ENCODE measurements at places on chromosomes 3 and 15.

DNA sequence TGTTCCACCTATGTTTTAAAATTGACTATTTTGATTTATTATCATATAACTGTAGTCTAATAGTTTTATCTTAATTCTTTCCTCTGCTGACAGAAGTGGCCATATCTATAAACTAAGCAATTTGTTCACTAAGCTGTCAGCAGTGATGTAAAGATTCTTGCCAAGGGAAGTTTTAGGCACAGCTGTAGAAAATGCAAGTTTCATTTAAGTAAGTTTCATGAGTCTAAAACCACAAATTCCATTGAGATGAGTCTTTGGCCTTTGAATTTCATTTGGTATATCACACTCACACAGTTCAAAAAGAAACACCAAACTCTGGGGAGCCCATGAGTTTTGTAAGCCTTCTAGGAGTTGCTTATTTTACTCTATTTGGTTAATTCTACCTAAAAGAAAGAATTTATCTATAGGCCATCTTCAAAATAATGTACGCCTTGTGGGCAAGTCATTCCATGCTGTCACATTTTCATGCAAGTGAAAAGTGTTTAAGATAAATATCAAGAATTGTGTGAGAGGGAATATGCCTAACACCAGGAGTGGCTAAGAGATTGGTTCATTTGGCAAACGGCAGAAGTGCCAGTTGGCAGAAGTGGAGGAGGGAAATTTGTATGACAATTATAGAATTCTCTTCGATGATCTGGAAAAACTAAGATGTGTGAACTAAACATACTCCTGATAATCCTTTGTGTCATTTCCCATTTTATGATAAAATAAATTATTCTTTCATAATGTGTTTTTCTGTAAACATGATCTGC, 292.9 kb downstream of the ZIC4 start:
- H3K27ac ChIP-seq = no peak overlapping the region
- DNase-seq = no peak
- no peaks in the 10 kb centered on the region for H3K4me1 ChIP-seq
- no peaks in the 10 kb centered on the region for H3K36me3 ChIP-seq
- no peak overlapping the region for H3K4me3 ChIP-seq

DNA sequence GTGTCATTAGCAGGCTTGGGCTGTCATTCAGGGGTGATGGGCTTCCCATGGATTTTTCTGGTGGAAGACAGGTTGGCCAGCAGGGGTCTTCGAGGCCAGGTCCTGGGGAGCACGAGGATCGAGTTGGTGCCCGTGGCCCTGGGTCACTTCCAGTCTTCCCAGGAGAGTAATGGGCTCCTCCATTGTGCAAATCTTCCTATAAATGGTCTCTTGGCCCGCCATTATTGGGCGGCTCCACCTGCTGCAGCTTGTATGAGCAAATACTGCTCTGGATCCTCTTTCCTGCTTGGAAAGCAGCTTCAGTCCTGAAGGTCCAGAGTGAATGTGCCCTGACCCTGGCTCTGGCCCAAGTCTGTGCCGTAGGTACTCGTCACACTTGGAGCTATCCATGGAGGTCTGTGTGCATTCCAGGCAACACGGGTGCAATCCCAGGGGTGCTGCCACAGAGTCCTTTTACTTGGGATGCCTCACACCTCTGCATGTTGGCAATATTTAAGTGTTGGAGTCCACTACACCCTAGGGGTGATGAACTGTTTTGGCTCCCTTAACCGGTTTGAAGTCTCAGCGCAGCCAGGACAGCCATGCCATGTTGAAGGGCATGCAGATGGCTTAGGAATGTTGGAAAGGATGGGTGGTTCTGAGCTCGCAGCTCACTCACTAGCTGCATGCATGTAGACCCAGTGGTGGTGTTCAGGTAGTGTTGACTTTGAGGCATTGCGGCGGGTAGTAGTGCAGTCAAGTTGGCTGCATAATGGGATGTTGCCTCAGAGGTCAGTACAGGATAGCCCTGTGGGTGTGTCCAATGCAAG, 97.6 kb downstream of the SNRPN start:
- no peak for DNase-seq
- H3K4me1 ChIP-seq = no peaks in the 10 kb centered on the region
- no peaks in the 10 kb centered on the region for H3K27me3 ChIP-seq
- no peaks in the 10 kb centered on the region for H3K36me3 ChIP-seq
- no peak overlapping the region for H3K4me3 ChIP-seq

- no peak for DNase-seq
- H3K27me3 ChIP-seq = no peaks in the 10 kb centered on the region
- H3K4me3 ChIP-seq = no peak overlapping the region
- no peaks in the 10 kb centered on the region for H3K4me1 ChIP-seq
- H3K36me3 ChIP-seq = no peaks in the 10 kb centered on the region
- no peak overlapping the region for H3K27ac ChIP-seq
These were observed 120.2 kb upstream of the MBNL1 start for GRCh38 chr3:152148579-152148978.

- no peaks in the 10 kb centered on the region for H3K36me3 ChIP-seq
- no peak overlapping the region for H3K27ac ChIP-seq
- H3K4me3 ChIP-seq = no peak overlapping the region
- no peak for DNase-seq
- H3K4me1 ChIP-seq = no peaks in the 10 kb centered on the region
These were observed 187.6 kb downstream of the EBLN2 start for GRCh38 chr3:73249047-73249446.

DNA sequence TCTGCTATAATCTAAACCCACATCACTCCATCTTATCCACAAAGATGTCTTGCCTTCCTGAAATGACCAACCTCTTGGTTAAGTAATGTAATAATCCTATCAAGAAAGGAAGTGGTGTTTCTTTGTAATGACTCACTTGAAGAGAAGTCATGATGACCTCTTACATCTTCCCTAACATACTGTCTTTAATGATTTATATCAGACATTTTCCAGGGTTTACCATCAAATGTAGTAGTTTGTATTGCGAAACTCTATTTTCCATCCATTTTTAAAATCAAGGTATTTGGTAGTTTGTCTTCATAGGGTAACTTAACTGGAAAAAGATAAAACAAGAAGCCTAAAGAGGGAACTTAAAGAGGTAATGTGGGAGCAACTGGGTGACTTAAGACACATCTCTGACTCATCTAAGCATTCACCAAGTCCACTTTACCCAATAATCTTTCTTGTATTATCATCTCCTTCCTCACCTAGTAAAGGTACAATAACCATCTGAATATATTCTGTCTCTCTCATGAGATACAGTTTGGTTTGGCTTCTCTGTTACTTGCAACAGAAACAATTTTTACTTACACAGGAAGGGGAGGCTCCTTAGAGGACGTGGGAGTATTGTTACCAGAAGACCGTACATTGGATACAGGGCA, 5.7 kb upstream of the MAPK6 start:
- H3K27ac ChIP-seq = no peak overlapping the region
- DNase-seq = peak; percentile 42
- H3K4me3 ChIP-seq = no peak overlapping the region
- peaks cover 12% of the 10 kb centered on the region for H3K4me1 ChIP-seq
- H3K27me3 ChIP-seq = no peaks in the 10 kb centered on the region
- H3K36me3 ChIP-seq = no peaks in the 10 kb centered on the region

GRCh38 chr3:133955892-133956291, 60.2 kb upstream of the RAB6B start:
- no peaks in the 10 kb centered on the region for H3K4me1 ChIP-seq
- no peak for DNase-seq
- H3K27ac ChIP-seq = no peak overlapping the region
- H3K27me3 ChIP-seq = no peaks in the 10 kb centered on the region
- no peak overlapping the region for H3K4me3 ChIP-seq
- no peaks in the 10 kb centered on the region for H3K36me3 ChIP-seq

DNA sequence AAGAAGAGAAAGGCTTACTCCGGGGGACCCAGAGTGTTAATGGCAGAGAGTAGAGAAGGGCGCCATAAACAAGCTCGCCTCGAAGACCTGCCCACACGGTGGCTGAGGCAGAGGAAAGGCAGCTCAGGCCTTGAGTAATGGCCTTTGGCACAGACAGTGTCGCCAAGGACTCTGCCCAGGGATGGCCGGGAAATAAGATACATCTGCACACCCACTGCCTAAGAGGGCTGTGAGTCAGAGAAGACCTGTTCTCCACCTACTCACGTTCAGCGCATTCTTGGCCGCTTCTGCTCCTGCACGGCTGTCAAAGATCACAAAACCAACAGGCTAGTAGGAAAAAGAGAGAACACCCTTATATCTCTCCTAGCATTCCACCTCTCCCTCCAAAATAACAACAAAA, 26.2 kb downstream of the RBPMS2 start:
- no peaks in the 10 kb centered on the region for H3K36me3 ChIP-seq
- no peaks in the 10 kb centered on the region for H3K27me3 ChIP-seq
- no peak overlapping the region for H3K27ac ChIP-seq
- DNase-seq = no peak
- no peaks in the 10 kb centered on the region for H3K4me1 ChIP-seq

- DNase-seq = no peak
- H3K27me3 ChIP-seq = no peaks in the 10 kb centered on the region
- no peaks in the 10 kb centered on the region for H3K36me3 ChIP-seq
- H3K27ac ChIP-seq = no peak overlapping the region
These were observed 205.7 kb downstream of the STT3B start for GRCh38 chr3:31738412-31738811.

DNA sequence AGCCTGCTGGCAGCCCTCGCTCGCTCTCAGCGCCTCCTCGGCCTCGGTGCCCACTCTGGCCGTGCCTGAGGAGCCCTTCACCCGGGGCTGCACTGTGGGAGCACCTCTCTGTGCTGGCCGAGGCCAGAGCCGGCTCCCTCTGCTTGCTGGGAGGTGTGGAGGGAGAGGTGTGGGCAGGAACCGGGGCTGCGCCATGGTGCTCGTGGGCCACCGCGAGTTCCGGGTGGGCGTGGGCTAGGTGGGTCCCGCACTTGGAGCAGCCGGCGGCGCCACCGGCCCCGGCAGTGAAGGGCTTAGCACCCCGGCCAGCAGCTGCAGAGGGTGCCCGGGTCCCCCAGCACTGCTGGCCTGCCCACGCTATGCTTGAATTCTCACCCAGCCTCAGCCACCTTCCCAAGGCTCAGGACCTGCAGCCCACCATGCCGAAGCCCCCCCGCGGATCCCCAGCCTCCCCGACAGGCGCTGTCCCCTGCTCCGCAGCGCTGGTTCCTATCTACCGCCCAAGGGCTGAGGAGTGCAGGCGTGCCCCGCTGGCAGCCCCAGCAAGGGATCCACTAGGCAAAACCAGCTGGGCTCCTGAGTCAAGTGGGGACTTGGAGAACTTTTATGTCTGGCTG, 863.3 kb downstream of the IGSF11 start:
- no peak overlapping the region for H3K27ac ChIP-seq
- DNase-seq = no peak
- H3K36me3 ChIP-seq = no peaks in the 10 kb centered on the region
- no peaks in the 10 kb centered on the region for H3K27me3 ChIP-seq
- H3K4me3 ChIP-seq = no peak overlapping the region

DNA sequence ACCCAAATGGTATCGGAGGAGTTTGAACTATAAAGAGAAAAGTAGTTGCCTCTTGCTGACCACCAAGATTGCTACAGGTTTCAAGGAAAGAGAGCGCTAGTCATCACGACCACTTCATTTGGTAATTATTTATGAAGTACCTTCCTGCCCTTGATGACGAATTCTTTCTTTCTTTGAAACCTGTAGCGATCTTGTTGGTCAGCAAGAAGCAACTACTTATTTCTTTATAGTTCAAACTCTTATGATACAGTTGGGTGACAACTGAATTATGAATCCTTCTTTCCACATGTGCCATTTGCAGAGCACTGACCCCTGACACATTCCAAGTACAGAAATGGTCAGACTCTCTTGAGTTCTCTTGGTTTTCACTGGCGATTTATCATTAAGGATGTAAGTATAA, 46.8 kb downstream of the THRB start:
- no peaks in the 10 kb centered on the region for H3K36me3 ChIP-seq
- no peaks in the 10 kb centered on the region for H3K27me3 ChIP-seq
- no peak for DNase-seq
- H3K27ac ChIP-seq = no peak overlapping the region
- no peaks in the 10 kb centered on the region for H3K4me1 ChIP-seq
- H3K4me3 ChIP-seq = no peak overlapping the region

GRCh38 chr15:70382009-70382749, 284.5 kb upstream of the TLE3 start:
- H3K4me3 ChIP-seq = no peak overlapping the region
- H3K27me3 ChIP-seq = no peaks in the 10 kb centered on the region
- H3K27ac ChIP-seq = no peak overlapping the region
- no peak for DNase-seq

Data from Panc1 (cell line).